ENCODE measurements at places on chromosomes 4 and X.

DNA sequence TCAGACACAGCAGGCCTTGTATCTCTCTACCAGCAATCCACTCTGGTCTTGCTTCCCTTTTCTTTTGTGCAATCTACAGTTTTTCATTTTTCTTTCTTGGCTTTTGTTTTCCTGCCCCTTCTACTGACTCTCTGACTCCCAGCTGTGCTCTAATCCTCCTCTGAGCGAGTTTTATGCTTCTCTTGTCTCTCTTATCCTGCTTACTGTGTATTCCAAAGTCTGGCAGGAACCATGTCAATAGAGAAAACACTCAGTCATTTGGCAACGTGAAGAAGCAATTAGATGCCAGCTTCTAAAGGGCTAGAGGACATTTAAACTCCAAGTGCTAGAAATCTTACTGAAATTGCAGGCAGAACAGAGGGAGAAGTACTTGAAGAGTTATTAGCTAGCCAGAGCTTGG is 984.6 kb upstream of the TENM3 start:
- DNase-seq, result no peak

GRCh38 chrX:136353526-136354093 is 52.8 kb downstream of the ADGRG4 start:
- no peak for DNase-seq

GRCh38 chr4:83151651-83152050 is 37.1 kb upstream of the PLAC8 start:
- no peak for DNase-seq

GRCh38 chrX:151393514-151393913 is 3.5 kb upstream of the VMA21 start:
- DNase-seq, result peak; percentile 14

DNA sequence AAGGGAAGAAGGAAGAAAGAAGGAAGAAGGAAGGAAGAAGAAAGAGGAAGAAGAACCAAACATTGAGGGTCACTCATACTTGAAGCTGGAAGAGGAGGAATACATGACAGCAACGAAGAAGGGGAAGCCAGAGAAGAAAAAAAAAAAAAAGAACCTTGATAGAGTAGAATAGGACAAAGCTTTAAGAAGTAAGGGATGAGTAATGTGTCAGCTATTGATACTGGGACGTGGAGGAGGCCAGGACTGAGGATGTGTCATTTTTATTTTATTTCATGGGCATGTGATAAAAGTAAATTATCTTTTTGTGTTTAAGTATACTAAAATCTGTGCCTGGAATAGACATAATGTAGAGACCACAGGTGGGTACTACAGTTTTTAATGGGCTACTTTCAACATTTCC is 6.4 kb downstream of the EDA2R start:
- no peak for DNase-seq

DNA sequence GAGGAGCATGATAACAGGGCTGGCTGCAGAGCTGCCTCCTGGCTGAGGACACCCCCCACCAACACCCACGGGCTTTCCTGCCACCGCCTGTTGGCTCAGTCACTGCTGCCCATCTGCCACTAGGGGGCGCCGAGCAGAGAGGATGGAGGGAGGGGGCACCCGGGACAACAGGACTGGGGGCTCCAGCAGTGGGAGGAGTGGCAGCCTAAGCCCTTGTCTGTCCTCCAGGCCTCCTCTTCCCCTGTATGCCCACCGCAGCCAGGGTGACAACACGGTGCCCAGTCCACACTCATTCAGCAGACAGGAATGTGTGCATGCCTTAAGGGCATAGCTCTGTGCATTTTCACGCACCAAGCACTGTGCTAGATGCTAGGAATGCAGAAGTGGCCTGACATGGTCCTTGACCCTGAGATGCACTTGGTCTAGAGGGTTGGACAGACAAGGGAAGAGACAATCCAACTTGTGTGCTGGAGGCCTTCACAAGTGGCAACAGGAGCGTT is 149.9 kb downstream of the AMMECR1 start:
- DNase-seq, result no peak

- no peak for DNase-seq
These were observed 294.9 kb upstream of the PRPS2 start for GRCh38 chrX:12496343-12496742.

GRCh38 chr4:17809667-17810066 is 890 bp downstream of the DCAF16 start:
- DNase-seq, result no peak

GRCh38 chr4:38667085-38667893 is 3.3 kb downstream of the KLF3 start:
- DNase-seq, result no peak

- no peak for DNase-seq
These were observed 58.3 kb downstream of the LEF1 start for GRCh38 chr4:108110450-108110849.

GRCh38 chrX:64195862-64196261 is 9.6 kb downstream of the AMER1 start:
- DNase-seq, result no peak

GRCh38 chrX:119802546-119802945 is 11.1 kb upstream of the RPL39 start:
- no peak for DNase-seq

DNA sequence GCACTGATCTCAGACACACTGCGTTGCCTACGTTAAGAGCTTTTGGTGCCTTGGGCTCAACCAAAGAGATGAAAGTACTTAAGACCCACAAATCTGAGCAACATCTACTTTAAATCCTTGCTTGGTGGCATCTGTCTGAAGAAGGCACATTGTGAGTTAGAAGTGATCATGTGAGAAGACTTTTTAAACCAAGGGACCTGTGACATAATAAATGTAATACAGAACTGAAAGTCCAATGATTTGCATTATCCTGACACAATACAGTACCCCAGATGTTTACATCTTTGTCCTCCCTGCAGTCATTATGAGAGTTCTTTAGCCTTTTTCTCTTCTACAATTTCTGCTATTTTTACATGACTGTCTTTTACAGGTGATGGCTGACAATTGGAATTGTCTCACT is 96.7 kb upstream of the FTHL17 start:
- DNase-seq, result no peak

DNA sequence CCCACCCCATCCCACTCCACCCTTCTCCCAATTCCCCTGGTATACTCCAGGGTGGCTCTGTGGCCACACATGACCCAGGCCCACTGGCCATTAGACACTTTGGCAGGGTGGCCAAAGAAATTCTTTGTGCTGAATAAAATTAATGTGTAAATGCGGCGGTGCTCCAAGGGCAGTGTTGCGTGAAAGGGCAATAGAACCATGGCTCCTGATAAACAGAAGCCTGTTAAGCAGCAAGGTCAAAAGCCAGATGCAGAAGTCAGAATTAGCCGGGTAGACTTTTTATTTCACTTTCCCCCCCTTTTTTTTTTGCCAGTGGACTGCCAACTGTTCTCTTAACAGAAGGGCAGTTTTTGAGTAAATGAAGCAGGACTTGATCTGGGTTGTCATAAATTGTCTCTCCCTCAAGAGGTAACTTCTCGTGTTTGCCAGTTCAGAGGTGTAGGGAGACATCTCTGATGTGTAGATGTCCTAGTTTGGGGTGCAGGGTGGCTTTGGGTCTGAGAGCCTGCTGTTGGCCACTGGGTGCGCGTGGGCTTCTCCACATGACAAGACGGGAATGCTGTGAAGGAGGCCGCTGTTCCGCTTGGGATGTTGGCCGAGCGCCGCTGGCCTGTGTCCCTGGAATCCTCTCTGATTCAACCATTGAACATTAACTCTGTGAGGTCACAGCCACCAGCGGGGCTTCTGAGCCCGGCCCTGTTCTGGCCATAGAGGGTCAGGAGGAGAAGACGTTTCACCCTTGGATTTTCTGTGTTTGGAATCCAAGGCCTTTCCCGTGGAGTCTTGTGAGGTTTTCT is 139.5 kb downstream of the TBL1X start:
- no peak for DNase-seq

DNA sequence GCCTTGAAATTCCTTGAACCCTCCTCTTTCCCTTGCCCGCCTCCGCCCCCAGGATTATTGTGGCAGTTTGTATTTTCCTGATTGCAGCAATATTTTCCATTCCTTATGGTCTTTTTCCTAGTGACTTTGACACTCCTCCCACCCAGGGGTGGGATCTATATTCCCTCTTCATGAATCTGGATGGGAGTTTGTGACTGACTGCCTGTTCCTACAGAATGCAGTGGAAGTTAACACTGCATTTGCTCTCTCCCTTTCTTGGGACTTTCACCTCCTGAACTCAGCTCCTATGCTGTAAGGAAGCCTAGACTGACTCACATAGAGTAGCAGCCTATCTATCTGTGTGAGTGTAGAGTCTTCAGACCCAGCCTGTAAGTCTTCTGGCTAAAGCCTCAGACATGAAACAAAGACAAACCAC is 2.2 kb downstream of the FUNDC2 start:
- DNase-seq, result no peak

DNA sequence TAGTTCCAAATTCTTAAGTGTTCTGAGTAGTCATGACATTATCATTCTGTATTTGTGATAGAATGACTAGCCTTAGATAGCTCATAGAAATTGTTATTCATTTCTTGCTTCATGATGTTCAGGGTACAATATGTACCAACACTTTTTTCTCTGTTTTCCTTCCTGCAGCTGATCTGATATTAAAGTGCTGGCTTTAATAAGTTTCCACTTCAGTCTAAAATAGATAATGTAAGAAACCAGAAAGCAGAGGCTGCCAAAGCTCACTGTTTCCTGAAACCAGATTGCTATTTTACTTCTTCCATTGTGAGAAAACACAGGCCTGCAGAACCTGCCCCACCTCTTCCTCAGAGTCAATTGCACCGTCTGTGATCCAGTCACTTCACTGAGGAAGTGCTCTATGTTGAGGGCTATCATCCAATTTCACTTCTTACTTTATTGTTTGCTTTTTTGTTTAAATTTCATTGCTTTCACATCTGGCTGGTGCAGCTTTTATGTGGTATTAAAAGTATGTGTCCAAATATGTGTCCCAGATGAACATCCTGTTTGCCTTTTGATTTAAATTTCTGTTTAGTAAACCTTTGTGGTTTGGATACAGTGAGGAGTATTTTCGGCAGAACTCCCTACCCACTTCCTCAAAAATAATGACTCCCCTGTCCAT is 652.1 kb downstream of the ANKRD50 start:
- DNase-seq, result no peak

DNA sequence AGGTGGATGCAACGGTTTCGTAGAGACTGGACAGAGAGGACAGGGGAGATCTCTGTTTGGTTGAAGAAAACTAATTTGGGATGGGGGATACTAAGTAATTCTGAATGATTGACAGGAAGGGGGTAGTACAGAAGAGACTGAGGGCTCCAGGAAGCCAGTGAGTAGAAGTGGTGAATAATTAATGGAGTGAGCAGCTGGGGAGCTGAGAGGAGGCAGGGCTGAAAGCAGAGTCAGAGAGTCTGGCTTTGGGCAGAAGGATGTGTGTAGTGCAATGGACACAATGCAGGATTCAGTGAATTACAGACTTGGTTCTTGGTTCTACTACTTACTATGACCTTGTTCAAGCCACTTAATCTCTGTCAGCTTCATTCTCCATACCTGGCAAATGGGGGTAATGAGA is 161.7 kb downstream of the RBMX2 start:
- no peak for DNase-seq

GRCh38 chr4:40190465-40190864 is 6.4 kb upstream of the RHOH start:
- DNase-seq, result no peak

DNA sequence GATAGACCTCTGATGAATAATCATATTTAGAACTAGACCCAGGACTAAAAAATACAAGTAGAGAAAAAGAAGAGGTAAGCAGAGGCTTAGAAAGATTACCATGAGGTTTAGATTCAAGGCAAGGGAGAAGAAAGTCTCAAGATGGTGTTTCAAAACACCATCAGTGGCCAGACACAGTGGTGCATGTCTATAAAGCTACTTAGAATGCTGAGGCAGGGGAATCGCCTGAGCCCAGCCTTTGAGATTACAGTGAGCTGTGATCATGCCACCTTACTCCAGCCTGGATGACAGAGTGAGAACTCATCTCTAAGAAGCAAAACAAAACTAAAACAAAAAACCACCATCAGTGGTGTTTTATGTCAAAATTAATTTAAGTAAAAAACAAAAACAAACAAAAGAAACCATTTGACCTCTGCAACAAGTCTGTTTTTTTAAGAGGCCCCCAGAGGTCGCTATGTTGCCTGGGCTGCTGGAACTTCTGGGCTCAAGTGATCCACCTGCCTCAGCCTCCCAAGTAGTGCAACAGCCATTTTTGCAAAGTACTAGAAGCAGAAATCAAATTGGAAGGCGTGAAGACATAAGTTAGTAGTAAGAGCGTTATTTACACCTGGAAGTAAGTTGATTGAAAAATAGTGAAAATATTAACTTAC is 784.3 kb downstream of the ADGRL3 start:
- no peak for DNase-seq

DNA sequence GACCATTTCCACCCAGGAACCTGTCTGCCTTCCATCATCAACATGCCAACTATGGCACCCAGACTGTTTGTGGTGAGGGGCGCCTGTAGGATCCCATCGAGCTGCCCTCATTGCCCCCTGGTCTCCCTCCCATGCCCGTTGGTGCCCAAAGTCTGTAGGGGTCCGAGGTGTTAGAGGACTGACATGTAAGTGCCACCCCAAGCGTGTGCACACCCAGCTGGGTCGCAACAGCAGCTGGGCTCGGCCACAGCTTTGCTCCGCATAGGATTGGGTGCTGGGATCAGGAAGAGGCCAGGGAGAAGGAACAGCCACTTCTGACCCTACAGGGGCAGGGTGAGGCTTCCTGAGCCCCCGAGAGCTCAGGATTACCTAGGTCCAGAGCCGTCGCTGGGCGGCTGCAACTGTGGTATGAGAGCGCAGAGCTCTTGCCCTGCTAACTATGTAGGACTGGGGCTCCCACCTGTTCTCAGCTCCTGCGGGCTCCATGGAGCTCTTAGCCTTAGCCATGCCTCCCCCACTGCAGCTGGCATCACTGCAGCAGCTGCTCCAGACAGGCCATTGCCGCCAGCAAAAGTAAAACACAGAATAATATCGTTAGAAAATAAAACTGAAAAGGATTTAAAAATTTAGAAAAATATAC is 1160.3 kb downstream of the FSTL5 start:
- DNase-seq, result no peak

GRCh38 chr4:167003326-167003725 is 231.0 kb downstream of the SPOCK3 start:
- DNase-seq, result no peak

GRCh38 chr4:142725886-142726285 is 120.2 kb downstream of the INPP4B start:
- no peak for DNase-seq

DNA sequence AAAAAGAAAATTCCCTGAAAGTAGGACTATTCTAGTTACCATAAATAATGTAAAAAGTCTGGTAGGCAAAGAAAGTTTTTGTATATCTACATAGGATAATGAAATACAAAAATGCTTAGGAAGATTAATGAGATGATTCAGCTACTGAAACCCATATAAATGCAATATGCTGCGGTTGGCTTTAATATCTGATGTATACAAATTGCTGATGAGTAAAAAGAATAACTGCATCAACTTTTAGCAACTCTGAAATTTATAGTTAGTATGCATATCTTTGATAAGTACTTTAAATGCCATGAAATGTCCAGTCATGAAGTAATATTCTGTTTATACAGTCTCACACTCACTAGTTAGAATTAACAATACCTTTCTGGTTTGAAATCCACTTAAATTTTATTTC is 404.8 kb downstream of the TLL1 start:
- DNase-seq, result no peak

Measured in stimulated activated CD8-positive, alpha-beta memory T cell treated with anti-CD3 and anti-CD28 coated beads, Interleukin-15, amount 100 ng/mL, for 1 hour (primary cell).